ENCODE measurements at places on chromosomes 12 and 14.

- DNase-seq, result no peak
Observed at GRCh38 chr12:118330421-118331018, 42.2 kb downstream of the TAOK3 start.

DNA sequence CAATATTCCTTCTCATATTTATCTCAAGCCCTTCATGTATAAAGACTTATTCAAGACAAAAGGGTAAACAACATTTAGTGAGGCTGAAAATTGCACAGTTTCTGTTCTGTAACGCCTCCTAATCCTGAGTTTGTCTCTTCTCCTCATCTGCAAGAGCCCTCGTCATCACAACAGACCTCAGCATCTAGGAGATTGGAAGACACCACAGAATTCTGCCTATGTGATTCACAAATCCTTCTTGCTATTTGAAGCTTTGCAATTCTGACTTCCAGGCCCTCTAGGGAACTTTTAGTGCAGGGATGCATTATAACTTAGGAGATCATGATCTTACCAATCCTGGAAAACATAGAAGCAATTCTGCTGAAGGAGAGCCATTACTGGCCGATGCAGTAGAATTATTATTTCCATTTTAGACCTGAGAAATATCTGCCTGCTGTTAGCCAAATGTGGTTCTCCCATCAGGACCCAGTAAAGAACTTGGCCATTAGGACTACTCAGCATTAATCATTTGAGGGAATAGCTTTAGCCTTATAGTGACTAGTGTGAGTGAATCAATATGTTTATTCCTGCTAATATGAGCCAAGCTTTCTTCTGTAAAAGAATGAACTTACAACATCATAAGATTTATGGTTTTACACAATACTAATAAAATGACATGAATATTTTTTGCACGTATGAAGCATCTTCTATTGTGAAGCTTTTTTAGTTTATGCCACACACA is 119.5 kb downstream of the ANO4 start:
- DNase-seq, result no peak

GRCh38 chr12:12776261-12776660 is 9.2 kb upstream of the APOLD1 start:
- peak; percentile 46 for DNase-seq

- DNase-seq, result peak; percentile 38
Observed at GRCh38 chr14:72291908-72292688, 359.9 kb downstream of the RGS6 start.

DNA sequence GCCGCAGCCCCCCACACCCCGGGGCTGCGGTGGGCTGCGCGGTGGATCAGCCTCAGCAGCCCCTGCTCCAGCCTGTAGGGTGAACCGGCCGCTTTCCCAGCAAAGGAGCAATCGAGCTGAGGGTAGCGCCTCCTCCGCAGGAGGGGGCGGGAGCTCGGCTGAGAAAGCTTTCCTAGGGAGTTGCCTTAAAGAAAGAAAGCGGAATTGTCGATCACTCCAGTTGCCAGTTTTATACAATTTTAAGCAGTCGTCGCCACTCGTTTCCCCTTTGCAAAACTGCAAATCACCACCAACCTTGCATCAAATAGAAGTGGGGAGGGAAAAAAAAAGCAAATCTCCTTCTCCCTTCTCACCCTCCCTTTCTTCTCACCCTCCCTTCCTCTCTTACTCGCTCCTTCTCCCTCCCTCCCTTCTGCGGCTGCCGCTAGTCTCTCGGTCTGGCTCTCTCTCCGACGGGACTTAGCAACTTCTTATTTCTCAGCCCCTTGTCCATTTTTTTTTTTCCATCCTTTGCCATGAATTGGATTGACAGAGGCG is at the start of gene PDE3A:
Gene PDE3A, plus strand, starts transcription at position 424 of the 537 bp plus-strand sequence. CDS start 748 bp downstream, outside the sequence.
- peak; percentile 23 for DNase-seq

- DNase-seq, result no peak
Observed at GRCh38 chr12:112375105-112375504, 7.1 kb downstream of the HECTD4 start.

DNA sequence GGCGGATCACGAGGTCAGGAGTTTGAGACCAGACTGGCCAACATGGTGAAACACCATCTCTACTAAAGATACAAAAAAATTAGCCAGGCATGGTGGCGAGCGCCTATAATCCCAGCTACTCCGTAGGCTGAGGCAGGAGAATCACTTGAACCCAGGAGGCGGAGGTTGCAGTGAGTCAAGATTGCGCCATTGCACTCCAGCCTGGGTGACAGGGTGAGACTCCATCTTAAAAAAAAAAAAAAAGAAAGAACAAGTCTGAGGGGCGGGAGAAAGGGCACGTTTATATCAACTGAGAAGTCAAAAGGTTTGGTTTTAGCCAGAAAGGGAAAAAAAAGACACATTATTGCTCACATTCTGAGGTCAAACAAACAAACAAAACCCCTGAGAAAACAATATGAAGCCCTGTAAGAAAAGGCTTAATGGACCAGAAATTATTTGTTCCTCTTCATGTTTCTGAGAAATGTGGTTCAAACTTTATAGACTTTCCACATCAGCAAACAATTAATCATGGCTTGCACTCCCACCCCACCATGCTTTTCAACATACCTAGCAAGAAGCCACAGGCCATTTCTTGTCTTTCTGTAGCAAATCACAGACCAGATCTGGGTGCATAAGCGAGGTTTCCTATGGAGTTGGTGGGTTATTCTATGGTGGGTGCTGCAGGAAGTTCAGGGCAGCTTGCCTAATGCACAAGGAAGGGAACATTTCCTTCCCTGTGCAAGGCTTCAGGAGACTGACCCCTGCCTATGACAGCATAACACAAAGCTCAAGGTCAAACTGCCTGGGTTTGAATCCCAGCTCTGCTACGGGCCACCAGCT is 80.1 kb downstream of the SSPN start:
- DNase-seq, result no peak

DNA sequence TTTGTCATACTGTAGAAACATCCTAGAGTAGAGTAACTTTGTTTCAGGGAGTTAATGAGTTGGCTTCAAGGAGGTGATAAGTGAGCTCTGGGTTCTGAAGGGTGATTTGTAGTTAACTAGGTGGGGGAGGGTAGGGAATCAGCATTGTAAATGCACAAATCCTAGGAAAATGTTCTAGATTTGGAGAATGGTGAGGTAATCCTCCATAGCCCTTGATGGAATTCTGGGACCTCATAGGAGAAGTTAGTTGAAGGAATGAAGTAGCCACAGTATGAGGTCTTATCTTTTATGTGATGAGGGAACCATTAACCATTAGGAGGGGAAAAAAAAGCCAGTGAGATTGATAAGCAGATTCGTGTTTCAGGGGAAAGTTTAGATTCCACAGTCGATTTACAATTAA is 8.0 kb downstream of the CNOT2 start:
- DNase-seq, result no peak

DNA sequence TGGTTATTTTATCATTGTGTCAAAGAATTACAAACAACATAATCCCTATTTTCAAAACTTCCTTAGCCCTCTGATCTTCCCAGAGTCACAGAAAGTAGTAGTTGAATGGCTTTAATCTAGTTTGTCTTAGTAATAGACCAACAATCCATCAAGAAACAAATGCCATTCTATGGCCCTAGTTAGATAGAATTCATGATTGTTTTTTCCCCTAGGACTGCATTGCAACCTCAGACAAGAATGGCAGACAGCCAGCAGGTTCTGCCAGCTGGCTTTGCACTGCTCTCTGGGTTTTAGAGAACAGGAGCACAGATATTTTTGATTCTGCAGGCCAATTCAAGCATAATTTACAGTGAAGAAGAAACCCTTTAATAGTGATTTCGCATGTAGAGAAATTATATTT is 33.8 kb downstream of the SYT1 start:
- no peak for DNase-seq

- peak; percentile 24 for DNase-seq
Observed at GRCh38 chr12:131699434-131699833, 11.5 kb upstream of the SFSWAP start.

- DNase-seq, result no peak
Observed at GRCh38 chr14:94787092-94787491, 17.2 kb upstream of the GSC start.

DNA sequence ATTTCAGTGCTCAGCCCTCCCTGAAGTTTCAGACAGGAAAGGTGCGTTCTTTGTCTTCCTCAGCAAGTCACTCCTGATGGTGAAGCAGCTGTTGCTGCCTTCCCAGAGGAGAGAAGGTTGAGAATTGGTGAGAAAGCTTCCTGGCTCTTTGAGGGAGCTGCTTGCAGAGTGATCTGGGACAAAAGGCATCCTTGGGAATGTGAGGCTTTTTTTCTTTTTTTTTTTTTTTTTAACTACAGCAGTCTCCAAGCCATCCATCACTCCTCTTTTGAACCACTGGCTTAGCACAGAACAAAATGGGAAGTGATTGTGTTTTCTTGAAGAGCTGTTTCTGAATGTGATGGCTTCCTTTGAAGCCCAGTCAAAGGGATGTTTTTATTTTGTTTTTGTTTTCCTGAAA is 120.4 kb upstream of the LRIG3 start:
- DNase-seq, result peak; percentile 26

DNA sequence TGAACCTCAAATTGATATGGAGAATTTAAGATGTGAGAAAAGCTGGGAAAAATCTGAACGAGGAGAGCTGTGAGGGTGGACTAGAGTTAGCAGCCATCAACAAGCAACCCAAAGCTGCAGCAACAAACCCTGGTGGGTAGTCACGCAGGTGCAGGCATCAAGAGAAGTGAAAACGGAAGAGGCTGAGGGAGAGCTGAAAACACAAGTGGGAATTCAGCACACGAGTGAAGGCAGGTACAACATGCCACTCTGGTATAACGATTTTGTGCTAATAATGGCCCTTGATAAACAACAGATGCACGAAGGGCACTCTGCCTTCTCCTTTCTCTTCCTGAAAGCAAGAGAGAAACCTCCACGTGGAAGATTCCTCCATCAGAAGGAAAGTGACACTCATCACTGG is 11.5 kb downstream of the TCL1B start:
- no peak for DNase-seq

DNA sequence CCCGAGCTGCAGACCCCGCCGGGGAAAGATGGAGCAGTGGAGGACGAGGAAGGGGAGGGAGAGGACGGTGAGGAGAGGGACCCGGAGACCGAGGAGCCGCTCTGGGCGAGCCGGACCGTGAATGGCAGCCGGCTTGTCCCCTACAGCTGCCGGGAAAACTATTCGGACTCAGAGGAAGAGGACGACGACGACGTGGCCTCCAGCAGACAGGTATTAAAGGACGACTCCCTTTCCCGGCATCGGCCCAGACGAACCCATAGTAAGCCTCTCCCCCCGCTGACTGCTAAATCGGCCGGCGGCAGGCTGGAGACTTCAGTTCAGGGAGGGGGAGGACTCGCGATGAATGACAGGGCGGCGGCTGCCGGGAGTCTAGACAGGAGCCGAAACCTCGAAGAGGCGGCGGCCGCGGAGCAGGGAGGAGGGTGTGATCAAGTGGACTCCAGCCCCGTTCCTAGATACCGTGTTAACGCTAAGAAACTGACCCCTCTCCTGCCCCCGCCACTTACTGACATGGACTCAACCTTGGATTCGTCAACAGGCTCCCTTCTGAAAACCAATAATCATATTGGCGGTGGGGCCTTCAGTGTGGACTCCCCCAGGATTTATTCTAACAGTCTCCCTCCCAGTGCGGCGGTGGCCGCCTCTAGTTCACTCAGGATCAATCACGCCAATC is 962 bp downstream of the LEMD3 start:
- peak; percentile 72 for DNase-seq

GRCh38 chr14:91877376-91877915 is 10.1 kb upstream of the TC2N start:
- DNase-seq, result no peak

DNA sequence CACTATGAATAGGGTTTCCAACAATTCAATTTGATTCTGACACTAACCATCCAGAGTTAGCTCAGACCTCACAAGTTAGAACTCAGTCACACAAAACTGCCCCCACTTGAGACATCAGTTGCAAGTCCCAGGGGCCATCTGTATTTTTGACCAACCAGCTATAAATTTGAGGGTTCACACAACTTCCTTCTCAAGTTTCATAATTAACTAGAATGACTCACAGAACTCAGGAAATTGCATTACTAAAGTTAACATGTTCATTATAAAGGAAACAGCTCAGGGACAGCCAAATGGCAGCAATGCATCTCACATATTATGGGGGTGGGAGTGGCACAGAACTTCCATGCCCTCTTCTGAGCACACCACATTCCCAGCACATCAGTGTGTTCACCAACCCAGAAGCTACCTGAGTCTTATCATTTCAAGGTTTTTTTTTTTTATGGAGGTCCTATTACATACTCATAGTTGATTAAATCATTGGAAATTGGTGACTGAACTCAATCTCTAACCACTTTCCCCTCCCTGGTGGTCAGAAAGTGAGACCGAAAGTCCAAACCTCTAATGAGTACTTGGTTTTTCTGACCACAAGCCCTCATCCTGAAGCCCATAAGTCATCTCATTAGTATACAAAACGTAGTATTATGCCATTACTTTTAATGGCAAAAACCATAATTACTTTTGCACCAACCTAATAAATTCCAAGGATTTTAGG is 1721.5 kb upstream of the SEL1L start:
- DNase-seq, result no peak

DNA sequence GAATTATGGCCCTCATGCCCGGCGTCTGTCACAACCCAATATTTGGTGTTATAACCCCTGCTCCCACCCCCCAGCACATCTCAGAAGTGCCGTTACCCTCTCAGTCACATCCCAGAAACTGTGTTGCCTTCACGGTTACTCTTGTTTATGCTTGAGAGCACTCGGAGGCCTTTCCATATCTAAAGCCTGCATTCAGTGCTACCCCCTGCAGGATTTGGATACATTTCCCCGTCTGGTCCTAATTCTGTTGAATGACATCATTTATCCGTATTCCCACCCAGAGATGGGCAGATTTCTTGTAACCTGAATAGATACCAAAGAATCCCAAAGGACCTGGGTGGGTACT is 19.1 kb upstream of the FOS start:
- DNase-seq, result no peak

DNA sequence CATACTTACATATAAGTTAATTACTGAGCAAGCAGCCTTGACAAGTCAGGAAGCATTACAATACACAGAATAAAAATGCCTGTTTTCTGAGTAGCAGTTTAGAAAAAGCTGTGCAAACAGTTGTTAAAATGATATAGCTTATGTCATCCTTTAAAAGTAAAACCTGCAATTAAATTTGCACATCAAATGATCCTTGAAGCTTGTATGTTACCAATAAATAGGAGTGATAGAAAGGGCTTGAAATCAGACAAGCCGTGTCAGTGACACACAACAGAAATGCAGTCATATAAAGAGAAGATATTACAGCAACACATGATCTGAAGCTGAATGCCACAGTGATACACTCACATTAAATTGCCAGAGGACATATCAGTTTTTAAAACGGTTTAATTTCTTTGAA is 70.0 kb downstream of the EPS8 start:
- DNase-seq, result no peak

GRCh38 chr12:32997471-32997870 is 100.9 kb upstream of the PKP2 start:
- DNase-seq, result no peak

- DNase-seq, result no peak
Observed at GRCh38 chr14:90700933-90701776, 115.1 kb downstream of the TTC7B start.
